CD8-positive, alpha-beta memory T cell (primary cell): ENCODE measurements at places on chromosomes 5 and 9. TPM values are rescaled to one million over a fixed set of nuclear protein-coding genes. Genes with fewer than 3 reads are reported as not detected.

Gene KLF4
- 0.31 TPM for total RNA-seq

- DNase-seq: no peak
Observed at GRCh38 chr5:94385767-94386166, 232.6 kb downstream of the KIAA0825 start.

DNA sequence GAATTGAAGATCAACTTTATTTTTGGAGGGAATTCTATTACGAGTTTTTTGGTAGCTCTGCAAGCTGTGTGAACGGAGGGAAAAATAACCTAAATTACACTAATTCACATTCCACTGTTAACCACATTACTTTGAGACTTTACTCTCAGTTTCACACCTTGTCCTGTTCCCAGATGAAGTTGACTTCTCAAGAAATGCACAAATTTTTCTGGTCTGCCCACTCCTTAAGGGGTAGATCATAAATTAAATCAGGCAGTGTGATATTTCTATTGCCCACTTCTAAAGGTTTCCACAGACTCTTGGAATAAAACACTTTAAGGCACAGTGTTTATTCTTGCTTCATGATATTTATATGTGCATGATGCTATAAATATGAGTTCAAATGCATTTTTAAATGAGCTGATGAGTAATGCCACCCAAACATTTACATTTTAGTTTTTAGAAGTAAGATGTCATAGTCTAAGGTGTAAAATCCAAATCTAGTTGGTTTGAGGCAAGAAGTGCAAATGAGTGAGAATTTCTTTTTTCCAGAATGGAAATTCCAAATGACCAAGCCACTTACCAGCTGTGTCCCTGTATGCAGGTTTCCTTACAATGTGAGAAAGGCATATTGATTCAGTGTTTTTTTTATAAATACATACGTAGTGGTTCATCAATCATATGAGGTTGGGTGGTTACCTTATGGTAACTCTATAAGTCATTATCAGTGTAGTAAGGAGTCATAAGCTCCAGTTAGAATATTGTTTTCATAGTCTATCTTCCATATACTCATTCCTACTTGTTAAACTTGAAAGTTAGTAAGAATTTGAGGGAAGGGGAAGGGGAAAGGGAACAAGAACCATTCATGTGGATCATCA is 437.7 kb upstream of the MEF2C start:
- no peak for DNase-seq

- no peak for DNase-seq
Observed at GRCh38 chr5:158525663-158526062, 574.1 kb downstream of the EBF1 start.

- DNase-seq: no peak
Observed at GRCh38 chr9:33835625-33836260, 18.8 kb downstream of the UBE2R2 start.

Gene AIF1L
- total RNA-seq: 0.27 TPM

Gene IRF1
- 115 TPM for total RNA-seq

- no peak for DNase-seq
Observed at GRCh38 chr9:78697618-78698017, 400.7 kb downstream of the PSAT1 start.

DNA sequence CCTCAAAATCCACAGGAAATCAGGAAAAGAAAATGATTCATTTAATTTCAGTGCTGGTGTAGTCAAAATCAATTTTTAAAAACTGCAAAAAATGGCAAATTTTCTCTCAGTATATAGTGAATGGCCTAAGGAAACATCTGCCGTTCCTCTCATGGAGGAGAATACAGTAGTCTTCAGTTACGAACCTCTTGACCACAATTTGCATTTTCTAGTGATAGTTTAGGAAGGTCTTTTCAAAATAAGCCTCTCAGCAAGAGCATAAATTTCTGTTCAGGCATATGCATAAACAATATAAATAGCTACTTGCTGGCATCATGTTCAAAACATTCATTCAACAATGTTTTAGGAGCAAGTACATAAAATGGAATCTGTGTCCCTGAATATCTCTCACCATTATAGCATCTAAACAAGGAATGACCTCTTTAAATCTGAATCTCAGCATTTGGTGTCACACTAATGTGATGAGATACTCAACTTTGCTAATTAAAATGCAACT is 33.5 kb downstream of the HAPLN1 start:
- DNase-seq: no peak

Gene BAAT
- total RNA-seq: not detected
